ENCODE measurements at places on chromosomes 1 and 21.
A peak's percentile ranks its signal among the peaks of the same experiment; 100 is the strongest.

DNA sequence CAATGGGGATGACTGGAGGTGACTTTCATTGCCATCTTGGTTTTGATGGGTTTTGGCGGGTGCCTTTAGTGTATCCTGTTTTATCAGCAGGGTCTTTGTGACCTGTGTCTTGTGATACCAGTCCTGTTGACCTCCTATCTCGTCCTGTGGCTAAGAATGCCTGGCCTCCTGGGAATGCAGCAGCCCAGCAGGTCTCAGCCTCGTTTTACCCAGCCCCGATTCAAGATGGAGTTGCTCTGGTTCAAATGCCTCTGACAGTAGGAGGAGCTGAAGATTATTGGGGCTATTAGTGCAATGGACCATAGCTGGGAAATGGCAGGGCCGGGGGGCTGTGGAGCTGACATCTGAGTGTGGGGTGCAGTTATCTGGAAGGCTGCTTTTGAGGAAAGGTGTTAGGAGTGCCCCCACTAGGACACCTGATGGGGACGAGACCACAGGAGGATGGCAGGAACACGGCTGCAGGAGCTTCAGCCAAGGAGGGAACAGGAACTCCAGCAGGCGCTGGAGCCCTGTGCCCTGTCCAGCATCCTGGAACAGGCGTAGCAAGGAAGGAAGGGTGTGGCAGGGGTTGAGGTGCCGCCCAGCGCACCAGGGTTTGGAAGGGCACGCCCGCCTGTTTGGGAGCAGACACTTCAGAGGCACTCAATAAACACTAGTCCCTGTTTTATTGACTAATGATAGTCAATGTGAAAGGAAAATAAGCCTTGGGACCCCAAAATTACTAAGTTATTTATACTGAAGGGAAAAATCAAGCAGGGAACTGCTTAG lies 15.3 kb upstream of the AGPAT3 start:
- no peak for DNase-seq

DNA sequence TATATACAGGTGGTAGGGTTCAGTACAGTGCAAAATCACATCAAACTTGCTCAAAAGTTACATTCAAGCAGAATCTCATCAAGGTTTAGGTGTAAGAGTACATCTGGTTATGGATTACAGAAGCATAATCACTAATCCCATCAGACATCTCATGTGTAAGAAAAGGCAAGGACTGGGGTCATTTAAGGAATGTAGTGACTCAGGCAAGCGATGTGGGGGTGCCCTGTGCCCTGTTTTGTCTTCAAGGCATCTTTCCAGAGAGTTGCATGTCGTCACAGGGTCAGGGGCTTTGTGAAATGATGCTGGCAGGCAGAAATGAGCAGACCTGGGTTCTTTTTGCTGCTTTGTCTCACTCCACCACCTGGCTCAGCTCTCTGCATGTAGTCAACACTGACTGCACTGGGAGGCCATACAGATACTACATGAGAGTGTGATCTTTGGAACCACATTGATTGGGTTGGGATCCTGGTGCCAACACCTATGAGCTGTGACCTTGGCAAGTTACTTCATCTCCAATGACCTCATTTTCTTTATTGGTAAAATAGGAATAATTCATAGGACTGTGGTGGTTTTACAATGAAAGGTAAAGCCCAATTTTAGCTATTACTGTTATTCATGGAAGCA lies 8.2 kb upstream of the HHIPL2 start:
- no peak for DNase-seq

DNA sequence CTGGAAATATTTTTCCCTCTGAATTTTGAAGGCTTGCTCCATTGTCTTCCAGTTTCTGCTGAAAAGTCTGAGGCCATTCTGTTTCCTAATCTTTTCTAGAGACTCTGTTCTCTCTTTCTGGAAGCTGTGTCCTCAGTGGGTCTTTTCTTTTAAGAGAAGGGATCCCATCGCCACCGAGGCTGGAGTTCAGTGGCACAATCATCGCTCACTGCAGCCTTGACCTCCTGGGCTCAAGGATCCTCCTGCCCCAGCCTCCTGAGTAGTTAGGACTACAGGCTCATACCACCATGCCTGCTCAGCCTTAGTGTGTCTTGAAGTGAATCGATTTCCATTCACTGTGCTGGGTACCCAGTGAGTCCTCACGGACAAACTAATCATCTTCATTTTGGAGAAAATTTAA lies 9.6 kb upstream of the LRP8 start:
- DNase-seq, result no peak

GRCh38 chr21:28688381-28688780 lies 304.3 kb downstream of the LTN1 start:
- no peak for DNase-seq

- no peak for DNase-seq
Measured at GRCh38 chr1:181685211-181685610, 201.9 kb downstream of the CACNA1E start.

GRCh38 chr1:70355920-70356319 lies 1.4 kb upstream of the ANKRD13C start:
- no peak for DNase-seq

DNA sequence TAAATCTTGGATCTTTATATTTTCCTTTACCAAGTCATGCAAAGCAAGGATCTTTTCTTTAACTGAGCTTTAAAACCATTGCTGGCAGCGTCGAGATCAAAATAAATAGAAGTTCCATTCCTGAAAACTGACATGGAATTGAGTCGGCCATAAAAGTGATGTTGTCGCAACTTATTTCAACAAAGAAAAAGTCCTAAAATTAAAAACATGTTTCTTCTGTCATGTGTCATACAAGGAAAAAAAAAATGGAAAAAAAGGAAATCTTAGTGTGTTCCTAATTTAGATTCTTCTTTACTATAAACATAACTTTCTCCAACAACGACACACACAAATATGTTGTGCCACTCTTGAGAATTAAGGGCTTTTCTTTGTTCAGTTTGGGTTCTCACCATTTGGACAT lies 34.9 kb downstream of the GREM2 start:
- DNase-seq, result no peak

DNA sequence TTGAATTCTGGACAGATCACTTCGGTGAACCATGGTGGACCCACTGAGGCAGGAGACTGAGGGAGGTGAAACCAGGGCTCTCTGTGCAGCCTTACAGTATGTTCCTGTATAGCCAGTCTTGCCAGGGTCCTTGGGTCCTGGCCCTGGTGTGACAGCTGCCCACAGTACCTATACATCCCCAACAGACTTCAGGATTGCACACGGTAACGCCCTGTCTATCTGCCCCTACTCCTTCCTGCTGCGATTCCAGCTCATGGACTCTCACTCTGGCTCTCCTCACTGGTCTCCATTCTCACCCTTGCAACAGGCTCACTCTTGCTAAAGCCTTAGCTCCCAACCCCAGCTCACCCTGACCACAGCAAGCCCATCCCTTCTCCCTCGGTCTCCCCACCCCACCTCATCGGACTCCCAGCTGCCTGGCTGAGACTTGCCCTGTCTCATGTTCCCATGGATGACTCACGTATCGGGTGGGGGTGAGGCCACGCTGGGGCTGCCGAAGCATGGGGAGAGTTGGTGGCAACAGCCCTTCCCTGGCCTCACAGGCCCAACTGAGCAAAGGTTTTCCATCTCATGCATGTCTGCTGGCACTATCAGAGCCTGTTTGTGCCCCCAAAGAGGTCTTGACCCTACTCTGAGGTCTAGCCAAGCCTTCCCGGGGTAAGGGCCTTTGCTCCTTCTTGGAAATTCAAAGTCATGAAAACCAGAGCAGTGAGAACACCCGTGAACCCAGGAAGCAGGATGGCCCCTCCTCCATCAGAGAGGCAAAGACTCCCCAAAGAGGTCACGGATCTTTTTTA lies 7.1 kb downstream of the PHLDA3 start:
- DNase-seq, result no peak

GRCh38 chr21:32844653-32845436 lies 73.3 kb upstream of the PAXBP1 start:
- no peak for DNase-seq

DNA sequence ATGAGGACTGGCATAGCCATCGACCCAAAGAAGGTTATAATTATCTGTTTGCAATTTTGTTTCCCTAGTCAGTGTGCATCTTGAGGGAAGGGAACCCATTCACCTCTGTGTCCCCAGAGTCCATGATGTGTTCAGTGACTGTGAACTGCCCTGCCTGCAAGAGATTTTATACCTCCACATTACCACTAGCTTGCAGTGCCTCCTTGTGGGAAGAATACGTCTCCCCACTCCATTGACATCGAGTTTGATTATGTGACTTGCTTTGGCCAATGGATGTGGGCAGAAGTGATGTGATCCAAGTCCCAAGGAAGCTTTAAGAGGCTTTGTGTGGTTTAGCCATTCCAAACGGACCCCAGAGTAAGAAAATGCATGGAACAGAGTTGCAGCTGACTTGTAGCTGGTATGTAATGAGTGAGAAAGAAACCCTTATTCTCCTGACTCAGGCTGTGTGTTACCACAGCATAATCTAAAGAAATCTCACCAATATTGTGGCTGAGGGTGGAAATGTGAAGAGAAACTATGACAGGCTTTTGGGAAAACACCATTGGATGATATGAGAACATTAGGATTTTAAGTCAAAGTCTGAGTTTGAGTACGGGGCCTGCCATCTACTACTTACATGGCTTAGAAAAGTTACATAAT lies 47.8 kb upstream of the NRDC start:
- DNase-seq, result no peak

GRCh38 chr1:111505641-111506119 lies 2.2 kb upstream of the ADORA3 start:
- DNase-seq, result peak; percentile 37

- DNase-seq, result peak; percentile 60
Measured at GRCh38 chr1:7752512-7753417, 18.3 kb upstream of the VAMP3 start.

DNA sequence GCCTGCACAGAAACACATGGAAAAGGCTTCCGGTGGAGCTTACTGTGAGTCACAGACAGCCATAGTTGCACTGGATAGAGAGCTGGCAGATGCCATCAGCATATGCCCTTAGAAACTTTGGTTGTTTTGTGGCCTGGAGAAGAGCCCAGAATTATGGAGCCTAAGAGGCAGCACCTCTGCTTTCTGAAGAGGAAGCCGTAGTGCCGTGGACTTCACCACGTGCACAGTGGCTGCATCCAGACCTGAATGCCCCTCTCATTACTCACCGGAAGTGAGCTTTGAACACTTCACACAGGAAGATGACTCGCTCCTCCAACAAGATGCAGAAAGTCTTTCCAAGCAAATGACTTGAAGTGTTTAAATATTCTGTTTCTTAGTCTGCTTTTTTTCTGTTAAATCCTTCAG lies 28.4 kb downstream of the JUN start:
- DNase-seq, result peak; percentile 74

- DNase-seq, result no peak
Measured at GRCh38 chr1:198696211-198696610, 57.4 kb downstream of the PTPRC start.

DNA sequence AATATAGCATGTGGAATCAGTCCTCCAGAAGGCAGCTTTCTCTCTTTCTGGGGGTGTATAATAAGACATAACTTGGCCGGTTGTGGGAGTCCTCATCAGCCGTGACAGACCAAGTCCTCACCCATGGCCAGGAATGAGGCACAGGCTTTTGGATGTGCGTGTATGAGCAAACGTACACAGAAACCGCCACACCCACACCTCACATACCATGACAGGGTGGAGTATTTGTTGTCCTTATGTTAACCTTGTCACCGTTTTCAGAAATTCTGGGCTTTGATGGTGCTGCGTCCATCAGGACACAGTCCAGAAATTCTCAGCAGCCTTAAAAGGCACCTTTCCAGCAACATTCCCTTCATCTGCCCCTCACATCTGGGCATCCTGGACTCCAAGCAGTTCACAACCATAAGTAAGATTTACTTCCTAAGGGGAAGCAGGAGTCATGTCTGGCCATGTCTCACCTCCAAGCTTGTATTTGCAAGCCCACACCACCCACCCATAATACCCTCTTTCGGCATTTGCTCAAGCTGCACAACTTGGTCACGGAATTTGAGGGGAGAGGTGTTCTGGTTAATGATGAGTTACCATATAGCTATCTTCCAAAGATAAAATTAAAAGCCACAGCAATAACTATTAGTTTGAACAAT lies 12.4 kb downstream of the C1orf116 start:
- no peak for DNase-seq

DNA sequence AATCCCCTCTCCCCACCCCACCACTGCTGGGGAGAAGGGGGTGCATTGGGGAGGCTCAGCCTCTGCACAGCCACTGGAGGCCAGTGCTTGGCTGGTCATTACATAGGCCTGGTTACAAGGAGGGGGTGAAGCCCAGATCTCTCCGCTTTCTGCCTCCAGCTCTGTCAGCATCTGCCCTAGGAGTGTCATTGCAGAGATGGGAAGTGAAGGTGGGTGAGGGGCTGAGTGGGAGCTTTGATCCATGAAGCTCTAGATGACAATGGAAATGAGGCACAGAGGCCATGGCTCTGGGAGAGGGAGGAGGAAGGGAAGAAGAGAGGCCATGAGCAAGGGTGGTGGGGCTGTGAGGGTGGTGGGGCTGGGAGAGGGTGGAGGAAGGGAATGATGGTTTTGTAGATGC lies 411.6 kb downstream of the MATN1 start:
- DNase-seq, result no peak

DNA sequence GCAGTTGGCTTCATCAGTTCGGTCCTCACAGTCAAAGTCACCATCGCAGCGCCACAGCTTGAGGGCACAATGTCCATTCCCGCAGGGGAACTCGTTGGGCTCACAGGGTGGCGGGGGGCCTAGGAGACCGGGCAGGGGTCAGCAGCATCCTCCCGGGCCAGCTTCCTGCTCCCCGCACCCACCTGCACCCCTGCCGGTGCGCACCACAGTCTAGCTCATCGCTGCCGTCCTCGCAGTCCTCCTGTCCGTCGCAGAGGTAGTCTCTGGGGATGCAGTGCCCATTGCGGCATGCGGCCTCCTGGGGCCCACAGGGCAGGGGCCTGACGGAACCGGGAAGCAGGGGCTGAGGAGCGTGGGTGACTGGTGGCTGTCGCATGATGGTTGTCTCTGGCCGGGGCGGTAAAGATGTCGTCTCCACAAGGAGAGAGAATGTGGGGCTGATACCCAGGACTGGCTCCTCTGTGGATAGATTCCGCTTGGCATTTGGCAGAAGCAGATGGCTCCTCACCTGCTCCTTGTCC lies 49.8 kb downstream of the HSPG2 start:
- no peak for DNase-seq

- peak; percentile 66 for DNase-seq
Measured at GRCh38 chr1:77533660-77534305, 148.7 kb downstream of the ZZZ3 start.

- no peak for DNase-seq
Measured at GRCh38 chr1:183628537-183628936, 7.0 kb downstream of the ARPC5 start.

- no peak for DNase-seq
Measured at GRCh38 chr1:219682788-219683187, 69.9 kb upstream of the ZC3H11B start.

All from stimulated activated CD4-positive, alpha-beta T cell treated with anti-CD3 and anti-CD28 coated beads, Interleukin-15, amount 100 ng/mL, for 24 hours (primary cell).